ENCODE measurements at places on chromosomes 7 and 10.

- DNase-seq = no peak
Measured at GRCh38 chr7:29329686-29330085, 135.1 kb downstream of the CHN2 start.

DNA sequence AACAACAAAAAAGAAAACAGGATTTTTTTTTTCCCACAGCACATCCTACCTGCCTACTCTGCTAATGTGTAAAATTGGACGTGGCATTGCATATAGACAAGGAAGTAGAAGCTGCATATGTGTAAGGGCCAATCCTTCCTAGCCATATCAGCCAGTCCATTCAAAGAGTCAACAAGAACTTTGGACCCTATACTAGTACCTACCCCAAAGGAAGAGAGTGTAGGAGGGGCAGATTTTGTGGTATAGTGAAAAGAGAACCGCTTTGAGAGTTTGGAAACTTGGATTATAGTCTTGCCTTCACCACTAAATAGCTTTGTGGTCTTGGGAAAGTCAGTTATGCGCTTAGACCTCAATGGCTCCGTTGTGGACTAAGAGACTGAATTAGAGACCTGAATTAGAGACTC is 12.1 kb upstream of the MCU start:
- DNase-seq = no peak

DNA sequence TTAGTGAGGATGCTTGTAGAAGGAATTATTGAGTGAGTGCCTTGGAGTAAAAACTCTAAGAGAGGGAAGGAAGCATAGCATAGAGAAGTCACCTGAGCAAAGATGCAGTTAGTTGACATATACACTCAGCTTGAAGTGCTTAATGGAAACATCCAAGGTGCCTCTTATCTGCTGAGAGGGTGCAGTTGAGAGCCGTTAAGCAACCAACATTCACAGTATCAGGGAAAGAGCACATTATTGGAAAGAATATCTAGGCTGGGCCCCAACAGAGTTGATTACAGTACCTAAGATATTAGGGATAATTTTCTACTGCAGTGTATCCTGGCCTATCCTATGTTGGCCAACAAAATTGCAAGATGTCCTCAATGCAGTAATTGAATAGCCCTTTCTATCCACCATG is 302.0 kb downstream of the ETV1 start:
- DNase-seq = no peak

GRCh38 chr7:3187444-3188040 is 113.5 kb upstream of the SDK1 start:
- DNase-seq = no peak

GRCh38 chr7:137476937-137477336 is 133.4 kb upstream of the PTN start:
- DNase-seq = no peak

DNA sequence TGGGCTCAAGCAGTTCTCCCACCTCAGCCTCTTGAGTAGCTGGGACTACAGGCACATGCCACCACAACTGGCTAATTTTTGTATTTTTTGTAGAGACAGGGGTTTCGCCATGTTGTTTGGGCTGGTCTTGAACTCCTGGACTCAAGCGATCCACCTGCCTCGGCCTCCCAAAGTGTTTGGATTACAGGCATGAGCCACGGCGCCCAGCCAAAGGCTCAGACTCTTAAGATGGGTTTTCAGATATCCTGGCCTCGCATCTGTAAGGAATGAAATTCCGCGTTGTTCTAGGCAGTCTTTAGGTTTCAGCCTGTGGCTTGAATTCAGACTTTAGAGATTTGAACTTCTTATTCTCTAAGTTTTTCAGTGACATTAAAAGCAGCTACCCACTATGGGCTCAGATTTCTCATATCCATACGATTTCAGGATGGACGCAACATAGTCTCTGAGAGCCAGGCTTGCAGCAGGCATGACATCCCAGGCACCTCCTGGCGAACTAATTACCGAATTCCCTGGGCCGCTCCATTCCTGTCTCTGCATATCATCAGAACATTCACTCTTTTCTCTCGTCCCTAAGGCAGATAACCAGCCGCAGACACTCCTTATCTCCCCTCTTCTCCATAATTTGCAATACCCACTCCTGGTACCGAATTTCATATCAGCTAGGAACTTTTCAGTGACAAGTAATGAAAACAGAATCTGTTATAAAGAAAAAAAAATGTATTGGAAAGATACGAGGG is 29.7 kb downstream of the IL15RA start:
- no peak for DNase-seq

GRCh38 chr10:118108194-118109026 is 61.7 kb upstream of the RAB11FIP2 start:
- no peak for DNase-seq

GRCh38 chr10:84352251-84352842 is 24.0 kb downstream of the CCSER2 start:
- no peak for DNase-seq

- DNase-seq = no peak
Measured at GRCh38 chr10:100163704-100164621, 21.9 kb downstream of the ERLIN1 start.

DNA sequence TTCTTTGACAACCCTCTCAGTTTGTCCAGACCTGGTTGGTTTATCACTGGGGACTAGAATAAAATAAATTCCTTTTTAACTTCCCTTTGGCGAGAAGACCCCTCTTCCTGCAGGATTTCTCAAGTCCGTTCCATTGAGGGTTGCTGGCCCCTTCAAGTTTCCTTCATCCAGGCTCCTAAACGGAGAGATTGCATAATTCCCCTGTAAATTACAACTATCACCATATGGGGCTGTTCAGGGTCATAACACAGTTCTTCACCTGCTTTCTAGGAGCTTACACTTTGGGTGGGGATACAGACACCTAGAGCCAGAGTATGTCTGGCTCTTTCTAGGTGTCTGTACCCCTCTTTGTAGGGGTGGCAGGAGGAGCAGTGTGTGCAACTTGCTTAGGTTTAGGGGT is 3.3 kb upstream of the COPS6 start:
- no peak for DNase-seq

DNA sequence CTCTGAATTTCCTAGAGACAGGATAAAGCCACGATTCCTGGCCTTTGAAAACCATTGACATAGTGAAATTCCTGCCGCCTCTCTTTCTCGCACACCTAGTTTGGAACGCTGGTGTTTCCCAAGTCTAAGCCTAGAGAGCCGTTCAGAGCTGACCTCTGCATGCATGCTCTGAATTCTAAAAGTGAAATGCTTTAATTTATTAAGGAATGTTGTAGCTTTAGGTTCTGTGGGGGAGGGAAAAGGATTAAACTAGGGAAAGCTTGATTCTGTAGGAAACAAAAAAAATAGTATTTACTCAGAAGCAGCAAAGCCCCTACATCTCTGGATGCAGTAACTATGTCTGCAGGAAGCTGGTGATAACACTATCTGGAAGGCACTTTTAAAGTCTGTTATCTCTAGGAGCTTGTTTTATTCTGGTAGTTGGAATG is 27.3 kb downstream of the PFKP start:
- no peak for DNase-seq

DNA sequence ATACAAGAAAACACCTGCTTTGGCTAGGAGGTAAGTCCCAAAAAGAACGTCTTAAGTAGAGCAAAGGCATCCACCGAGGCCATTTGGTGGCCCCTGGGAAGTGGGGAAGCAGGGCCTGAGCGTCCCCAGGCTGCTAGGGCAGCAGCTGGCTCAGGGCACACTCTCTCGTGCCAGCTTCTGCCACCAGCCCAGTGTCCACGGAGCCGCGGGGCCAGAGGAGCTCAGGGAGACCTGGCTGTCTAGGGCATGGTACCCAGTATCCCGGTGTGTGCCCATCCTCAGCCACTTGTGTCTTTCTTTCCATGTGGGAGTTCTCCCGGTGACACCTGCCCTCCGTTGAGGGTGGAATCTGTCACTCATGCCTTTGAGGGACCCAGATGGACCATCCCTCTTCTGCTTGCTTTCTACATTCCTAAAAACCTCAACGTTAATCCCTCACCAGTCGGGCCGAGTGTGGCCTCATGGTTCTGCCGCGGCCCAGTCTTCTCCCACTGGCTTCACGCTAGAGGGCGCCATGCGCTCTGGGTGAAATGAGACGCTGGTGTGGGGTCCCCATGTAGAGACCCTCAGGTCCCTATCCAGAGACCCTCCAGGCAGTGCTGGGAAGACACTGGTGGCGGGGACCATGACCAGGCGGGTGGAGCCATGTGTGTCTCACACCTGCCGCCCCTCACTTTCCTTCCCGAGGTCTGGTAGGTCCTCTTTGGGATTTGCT is 9.5 kb upstream of the AP5Z1 start:
- no peak for DNase-seq

DNA sequence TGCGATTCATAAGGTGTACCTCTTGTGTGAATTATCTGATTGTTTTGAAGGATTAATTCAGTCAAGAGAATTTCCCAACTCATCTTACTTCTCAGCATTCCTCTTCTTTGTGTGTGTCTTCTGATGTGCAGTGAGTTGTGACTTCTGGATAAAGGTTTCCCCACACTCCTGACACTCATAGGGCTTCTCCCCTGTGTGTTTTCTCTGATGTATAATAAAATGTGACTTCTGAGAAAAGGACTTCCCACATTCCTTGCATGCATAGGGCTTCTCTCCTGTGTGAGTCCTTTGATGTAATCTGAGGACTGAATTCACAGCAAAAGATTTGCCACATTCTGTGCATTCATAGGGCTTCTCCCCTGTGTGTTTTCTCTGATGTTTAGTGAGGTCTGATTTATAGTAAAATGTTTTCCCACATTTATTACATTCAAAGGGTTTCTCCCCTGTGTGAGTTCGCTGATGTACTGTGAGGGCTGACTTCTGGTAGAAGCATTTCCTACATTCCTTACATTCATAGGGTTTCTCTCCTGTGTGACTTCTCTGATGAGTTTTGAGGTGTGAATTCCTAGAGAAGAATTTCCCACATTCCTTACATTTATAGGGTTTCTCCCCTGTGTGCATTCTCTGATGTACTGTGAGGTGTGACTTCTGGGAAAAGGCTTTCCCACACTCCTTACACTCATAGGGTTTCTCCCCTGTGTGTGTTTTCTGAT is 24.2 kb downstream of the ZNF25 start:
- no peak for DNase-seq

DNA sequence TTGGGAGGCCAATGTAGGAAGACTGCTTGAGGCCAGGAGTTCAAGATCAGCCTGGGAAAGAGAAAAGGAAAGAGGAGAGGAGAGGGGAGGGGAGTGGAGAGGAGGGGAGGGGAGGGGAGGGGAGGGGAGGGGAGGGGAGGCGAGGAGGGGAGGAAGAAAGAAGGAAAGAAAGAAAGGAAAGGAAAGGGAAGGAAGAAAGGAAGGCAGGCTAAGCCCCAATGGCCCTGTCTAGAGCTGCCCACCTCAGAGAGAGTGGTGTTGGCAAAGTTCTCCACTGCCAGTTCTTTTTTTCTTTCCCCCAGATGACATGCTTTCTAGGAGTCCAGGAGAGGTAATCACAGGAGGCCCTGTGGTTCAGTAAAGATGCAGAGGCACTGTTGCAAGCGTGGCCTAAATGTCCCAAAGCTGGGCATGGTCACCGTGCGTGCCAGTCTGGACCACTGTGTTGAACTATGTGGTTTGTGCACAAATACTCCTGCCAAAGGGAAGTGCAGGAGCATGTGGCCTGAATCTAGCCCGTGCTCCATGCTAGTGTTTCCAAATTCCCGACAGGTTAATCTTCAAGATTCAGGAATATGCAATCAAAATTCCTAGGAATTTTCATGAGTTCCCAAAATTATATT is 39.7 kb downstream of the ODAD2 start:
- no peak for DNase-seq

GRCh38 chr10:33612551-33612950 is 278.1 kb upstream of the NRP1 start:
- DNase-seq = no peak

DNA sequence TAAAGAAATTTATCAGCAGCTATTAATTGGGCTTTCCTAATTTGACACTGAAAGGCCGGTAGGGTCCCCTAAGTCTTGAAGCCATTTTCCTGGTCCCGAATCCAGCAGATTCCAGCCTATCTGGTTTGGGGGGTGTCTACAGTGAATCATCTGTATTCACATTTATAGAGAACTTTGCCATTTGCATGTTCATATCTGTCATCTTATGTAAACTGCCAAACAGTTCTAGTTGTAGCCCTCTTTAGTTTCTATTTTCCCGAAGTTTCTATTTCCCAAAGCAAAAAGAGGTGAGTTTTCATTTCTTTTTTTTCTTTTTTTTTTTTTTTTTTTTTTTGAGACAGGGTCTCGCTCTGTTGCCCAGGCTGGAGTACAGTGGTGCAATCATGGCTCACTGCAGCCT is 47.6 kb downstream of the PAPSS2 start:
- no peak for DNase-seq

- DNase-seq = no peak
Measured at GRCh38 chr7:16034866-16035265, 348.4 kb upstream of the MEOX2 start.

GRCh38 chr10:116038259-116038658 is 234.7 kb downstream of the GFRA1 start:
- DNase-seq = no peak

- no peak for DNase-seq
Measured at GRCh38 chr10:118585794-118586193, 9.7 kb downstream of the PRLHR start.

DNA sequence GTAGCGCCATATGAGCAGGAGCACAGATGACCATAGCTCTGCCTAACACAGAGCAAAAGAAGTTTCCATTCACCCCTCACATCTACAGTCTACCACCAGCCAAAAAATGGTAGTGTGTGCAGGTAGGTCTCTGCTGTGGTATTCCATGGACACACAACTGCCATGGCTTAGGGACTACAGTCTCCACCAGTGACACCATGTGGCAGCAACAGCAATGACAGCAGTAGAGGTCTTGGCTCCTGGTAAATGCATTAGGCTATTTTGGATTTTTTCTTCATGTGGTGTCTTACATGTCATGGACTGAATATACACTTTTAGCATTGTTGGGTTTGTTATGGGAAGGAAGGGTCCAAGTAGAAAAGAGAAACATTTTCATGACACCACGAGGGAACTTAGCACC is 70.1 kb upstream of the CABCOCO1 start:
- no peak for DNase-seq

DNA sequence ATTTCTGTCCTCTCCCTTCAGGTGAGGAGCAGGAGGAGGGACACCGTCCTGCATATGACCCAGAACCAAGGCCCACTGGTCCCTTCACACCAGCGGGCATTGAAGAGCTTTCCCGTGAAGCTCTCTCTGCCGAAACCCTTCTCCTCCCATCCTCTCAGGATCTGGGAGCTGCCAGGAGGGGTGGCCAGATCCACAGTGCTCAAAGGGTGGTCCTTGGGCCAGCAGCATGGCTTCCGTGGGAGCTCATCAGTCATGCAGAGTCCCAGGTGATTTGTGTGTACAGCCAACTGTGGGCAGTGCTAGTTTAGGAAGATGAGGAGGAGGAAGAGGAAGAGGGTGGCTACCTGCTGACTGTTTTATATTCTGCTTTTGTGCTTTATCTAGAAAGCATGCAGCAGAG is 28.4 kb downstream of the CNPY1 start:
- no peak for DNase-seq
